ENCODE measurements at places on chromosomes 5 and 9. TPM values are rescaled to one million over a fixed set of nuclear protein-coding genes. Genes with fewer than 3 reads are reported as not detected.

Gene NR6A1
- total RNA-seq: 1.9 TPM

GRCh38 chr5:116530276-116530675 lies 44.3 kb downstream of the SEMA6A start:
- no peak for DNase-seq

GRCh38 chr9:133210202-133210532 lies 1.1 kb upstream of the OBP2B start:
- DNase-seq: no peak

DNA sequence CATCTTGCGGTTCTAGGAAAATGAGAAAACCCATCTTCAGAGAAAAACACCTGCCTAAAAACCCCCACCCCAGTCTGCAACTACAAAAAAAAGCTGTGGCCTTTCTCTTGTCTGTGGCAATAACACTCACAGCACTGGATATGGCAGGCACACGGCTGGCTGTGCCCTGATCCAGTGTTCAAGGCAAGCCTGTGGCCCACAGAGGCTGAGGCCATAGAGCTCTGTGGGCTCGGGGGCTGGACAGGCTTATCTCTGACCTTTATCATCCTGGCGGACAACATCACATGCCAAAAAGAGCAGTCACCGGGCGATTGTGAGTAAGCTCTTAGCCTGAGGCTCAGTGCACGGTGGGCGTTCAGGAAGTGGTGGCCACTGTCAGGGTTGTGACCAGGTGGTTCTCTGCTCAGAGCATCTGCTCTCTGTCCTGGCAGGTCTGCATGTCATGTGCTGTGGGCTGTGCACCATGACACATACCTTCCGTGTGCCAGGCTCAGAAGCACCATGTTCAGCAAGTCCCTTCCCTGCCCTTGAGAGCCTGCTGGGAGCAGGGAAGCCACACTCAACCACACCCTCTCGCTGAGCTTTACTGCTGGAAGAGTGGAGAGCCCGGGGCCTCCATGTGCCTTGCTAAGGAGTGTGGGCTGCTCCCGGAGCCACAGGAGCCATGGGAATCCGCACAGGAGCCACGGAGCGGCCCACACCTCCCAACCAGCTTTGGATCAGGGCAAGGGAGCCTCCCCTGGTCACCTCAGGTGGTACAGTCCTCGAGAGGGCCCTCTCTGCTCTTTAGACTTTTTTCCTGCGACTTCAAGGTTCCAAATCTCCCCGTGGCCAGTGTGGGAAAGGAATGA lies 34.6 kb upstream of the WDR38 start:
- DNase-seq: no peak

Gene KCNT1
- 3.1 TPM for total RNA-seq

- no peak for DNase-seq
Observed at GRCh38 chr9:125360601-125361000, 99.0 kb downstream of the GAPVD1 start.

DNA sequence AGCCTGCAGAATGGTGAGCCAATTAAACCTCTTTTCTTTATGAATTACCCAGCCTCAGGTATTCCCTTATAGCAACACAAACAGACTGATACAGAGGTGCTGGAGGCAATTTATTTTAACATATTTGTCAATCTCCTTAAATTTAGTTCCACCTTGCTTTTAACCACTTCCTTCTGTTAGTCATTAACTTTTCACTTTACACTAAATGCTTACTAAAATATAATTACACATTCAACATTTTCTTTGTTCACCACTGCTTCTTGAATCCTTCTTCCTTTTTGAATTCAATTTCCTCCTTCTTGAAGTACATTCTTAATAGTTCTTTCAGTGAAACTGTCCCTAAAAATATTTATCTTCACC lies 39.4 kb downstream of the LYRM7 start:
- no peak for DNase-seq

Gene SIT1
- total RNA-seq: 0.32 TPM

GRCh38 chr5:82419559-82420332 lies 141.6 kb upstream of the RPS23 start:
- no peak for DNase-seq

Gene ANKRD18A
- 1.4 TPM for total RNA-seq
